ENCODE measurements at places on chromosomes 6 and 20. TPM values are rescaled to one million over a fixed set of nuclear protein-coding genes. Genes with fewer than 3 reads are reported as not detected.
A peak's percentile ranks its signal among the peaks of the same experiment; 100 is the strongest.

Gene RPS18
- 2,667 TPM for total RNA-seq

- H3K27me3 ChIP-seq: no peaks in the 10 kb centered on the region
- H3K4me1 ChIP-seq: peaks cover 11% of the 10 kb centered on the region
- peak overlapping the region; percentile 88 for H3K4me3 ChIP-seq
- DNase-seq: peak; percentile 90
Measured at GRCh38 chr6:63573076-63573898, 1.0 kb downstream of the LOC128125822 start.

GRCh38 chr20:63807654-63808053, 23.4 kb downstream of the ZBTB46 start:
- DNase-seq: no peak
- H3K27ac ChIP-seq: no peak overlapping the region
- H3K36me3 ChIP-seq: no peaks in the 10 kb centered on the region

- DNase-seq: no peak
- H3K36me3 ChIP-seq: no peaks in the 10 kb centered on the region
Measured at GRCh38 chr6:43949551-43949991, 177.7 kb downstream of the MRPL14 start.

DNA sequence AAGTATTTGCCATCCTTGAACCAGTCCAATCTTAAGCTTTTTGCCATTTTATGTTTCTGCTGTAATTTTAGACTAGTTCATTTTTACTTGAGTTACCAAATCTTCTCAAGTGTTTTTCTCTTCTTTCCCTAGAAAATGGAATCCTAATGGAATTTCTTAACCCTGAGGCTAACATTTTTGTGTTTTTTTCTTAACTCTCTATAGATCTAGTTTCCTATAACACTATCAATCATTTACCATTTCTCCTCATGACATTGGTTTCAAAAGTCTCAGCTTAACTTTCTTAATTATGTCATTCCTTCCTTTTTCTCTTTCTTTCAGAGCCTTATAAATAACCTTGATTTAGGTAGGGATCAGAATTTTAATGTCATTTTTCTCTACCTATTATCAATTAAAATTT, 54.8 kb downstream of the SENP6 start:
- H3K36me3 ChIP-seq: peaks cover 17% of the 10 kb centered on the region
- peaks cover 23% of the 10 kb centered on the region for H3K4me1 ChIP-seq
- H3K27ac ChIP-seq: peak overlapping the region; percentile 11
- no peak overlapping the region for H3K4me3 ChIP-seq
- DNase-seq: no peak

GRCh38 chr6:157452096-157452495, 71.1 kb downstream of the ZDHHC14 start:
- H3K27me3 ChIP-seq: no peaks in the 10 kb centered on the region
- H3K27ac ChIP-seq: no peak overlapping the region
- no peak for DNase-seq
- H3K36me3 ChIP-seq: no peaks in the 10 kb centered on the region
- H3K4me1 ChIP-seq: no peaks in the 10 kb centered on the region

Gene ZNF341
- total RNA-seq: 10.2 TPM

Gene NANP
- 1.6 TPM for total RNA-seq

Gene ZFP57
- 0.83 TPM for total RNA-seq

Gene PTPRK
- total RNA-seq: 265 TPM

Data from Calu3 (cell line).